Activated CD4-positive, alpha-beta T cell treated with anti-CD3 and anti-CD28 coated beads, Interleukin-2, Interleukin-6, amounts not matched to agents 100 ng/mL and 50 ng/mL, durations not matched to agents 16 hours and 8 hours (primary cell): ENCODE measurements at places on chromosomes 16 and 17.

DNA sequence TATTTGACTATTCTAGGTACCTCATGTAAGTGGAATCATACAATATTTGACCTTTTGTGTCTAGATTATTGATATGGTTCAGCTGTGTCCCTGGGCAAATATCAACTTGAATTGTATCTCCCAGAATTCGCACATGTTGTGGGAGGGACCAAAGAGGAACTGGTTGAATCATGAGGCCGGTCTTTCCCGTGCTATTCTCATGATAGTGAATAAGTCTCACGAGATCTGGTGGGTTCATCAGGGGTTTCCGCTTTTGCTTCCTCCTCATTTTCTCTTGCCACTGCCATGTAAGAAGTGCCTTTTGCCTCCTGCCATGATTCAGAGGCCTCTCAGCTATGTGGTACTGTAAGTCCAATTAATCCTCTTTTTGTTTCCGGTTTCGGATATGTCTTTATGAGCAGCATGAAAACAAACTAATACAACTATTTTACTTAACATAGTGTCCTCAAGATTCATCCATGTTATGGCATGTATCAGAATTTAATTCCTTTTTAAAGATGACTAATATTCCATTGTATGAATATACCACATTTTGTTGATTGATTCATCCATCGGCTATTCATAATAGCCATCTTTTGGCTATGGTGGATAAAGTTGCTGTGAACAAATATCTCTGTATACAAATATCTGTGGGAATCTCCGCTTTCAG lies 129.1 kb downstream of the FTO start:
- DNase-seq: no peak

- peak; percentile 58 for DNase-seq
Measured at GRCh38 chr16:10878328-10878643, 1.3 kb downstream of the CIITA start.

DNA sequence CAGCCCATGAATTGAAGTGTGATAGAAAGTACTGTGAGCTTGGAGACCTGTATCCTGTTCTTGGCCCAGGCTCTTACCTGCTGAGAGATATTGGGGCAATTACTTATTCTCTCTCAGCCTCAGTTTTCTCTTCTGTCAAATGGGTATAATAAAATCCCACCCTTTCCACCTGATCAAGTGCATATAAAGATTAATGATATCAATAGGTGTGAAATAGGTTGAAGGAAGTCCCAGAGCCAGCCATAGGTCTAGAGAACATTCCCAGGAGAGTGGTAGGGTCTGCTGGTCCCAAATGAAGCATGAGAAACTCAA lies 81.2 kb downstream of the GNAO1 start:
- DNase-seq: no peak

DNA sequence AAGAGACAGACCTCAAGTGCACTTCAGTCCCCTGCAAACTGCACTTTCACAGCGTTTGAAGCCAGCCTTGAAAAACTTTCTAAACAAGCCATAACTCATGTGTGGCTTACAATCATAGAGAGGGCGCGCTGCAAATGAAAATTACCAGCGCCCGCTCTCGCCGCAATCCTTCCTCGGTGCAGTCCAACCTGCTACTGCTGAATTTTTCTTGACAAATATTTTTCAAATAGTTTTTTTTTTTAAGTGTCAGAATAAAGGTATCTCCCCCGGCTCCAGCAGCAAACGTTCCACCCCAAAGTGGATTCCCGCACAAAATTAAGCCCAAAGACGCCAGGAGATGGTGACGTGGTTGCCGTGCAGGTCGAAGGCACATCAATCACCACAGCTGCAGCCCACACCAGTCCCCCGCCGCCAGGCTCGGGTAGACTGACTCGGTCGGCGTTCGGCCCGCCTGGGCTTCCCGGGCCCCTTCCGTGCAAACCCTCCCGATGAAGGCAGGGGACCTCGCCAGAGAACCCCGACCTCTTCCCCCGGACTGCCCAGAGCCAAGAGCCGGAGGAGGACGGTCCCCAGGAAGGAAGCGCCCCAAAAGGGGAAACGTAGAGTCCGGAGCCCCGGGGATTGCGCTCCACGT lies 630 bp downstream of the GRB2 start:
- peak; percentile 61 for DNase-seq

GRCh38 chr17:72534265-72534664 lies 413.4 kb downstream of the SOX9 start:
- DNase-seq: no peak

- DNase-seq: no peak
Measured at GRCh38 chr16:87445486-87445885, 47.3 kb downstream of the ZCCHC14 start.

DNA sequence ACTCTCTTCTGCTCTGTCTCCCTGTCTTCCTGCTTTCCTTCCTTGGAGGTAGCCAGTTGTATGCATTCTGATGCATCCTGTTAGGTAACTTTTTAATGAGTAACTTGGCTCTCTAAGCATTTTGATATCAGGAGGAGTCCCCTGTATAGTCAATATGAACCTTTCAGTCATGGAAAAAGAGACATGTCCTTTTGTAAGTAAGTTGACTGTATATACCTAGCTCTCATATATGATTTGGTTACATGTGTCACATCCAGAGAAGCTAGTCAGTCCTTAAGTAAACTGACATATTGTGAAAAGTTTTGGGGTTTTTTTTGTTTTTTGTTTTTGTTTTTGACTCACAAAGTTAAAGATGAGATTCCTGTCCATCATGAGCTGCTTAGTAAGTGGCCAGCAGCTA lies 18.8 kb downstream of the UTP18 start:
- peak; percentile 5 for DNase-seq

DNA sequence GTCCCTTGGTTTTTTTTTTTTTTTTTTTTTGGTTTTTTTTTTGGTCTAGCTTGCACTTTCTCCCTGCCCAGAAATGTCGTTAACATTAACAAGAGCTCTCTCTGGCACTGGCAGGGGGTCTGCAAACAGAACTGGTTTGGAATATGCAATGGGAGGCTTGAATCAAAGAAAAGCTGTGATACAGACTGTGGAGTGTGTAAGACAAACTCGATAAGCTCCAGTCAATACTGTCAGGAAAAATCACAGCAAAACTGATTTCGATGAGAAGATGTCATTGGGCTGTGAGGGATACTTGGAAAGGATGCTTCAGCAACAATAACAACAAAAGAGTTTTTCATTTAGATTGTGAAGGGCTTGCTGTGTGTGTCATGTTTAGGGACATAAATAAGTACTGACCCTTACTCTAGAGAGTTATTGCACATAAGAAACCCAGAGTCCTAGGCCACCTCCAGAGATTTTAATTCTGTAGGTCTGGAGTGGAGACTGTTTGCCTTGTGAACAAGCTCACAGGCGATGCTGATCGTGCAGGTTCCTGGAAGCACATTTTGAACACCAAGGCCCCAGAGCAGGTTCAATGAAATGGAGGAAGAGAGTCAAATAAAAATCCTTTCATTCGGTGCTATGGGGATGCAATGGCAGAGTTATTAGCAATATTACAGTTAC lies 470.7 kb upstream of the RBFOX1 start:
- DNase-seq: no peak

DNA sequence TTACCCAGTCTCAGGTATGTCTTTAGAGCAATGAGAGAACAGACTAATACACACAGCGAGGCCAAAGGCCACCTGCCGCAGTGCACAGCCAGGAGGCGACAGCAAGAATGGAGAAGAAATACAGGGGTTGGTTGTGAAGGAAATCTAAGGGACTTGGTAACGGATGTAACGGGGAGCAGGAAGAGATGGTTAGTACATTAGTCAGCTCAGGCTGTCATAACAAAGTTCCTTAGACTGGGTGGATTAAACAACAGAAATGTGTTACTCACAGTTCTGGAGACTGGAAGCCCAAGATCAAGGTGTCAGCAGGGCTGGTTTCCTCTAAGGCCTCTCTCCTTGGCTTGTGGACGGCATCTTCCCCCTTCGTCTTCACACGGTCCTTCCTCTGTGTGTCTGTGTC lies 47.1 kb downstream of the TVP23C start:
- DNase-seq: no peak

DNA sequence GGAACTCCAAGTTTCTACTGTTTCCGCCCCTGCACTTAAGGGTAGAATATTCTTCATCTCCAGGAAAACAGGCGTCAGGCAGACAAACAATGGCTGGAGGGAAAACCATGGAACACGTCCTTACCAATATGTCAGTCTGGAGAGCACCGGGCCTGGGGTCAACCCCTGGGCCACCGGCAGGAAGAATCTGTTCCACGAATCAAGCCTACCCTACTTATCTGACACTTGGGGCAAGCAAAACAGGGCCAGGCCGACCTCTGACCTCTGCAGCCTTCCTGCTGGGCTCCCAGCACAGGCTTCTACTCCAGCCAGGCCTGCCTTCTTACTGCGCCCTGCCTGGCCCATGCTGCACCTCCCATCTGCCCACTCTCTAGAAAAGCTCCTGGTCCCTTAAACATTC lies 10.1 kb downstream of the VAC14 start:
- no peak for DNase-seq

- DNase-seq: no peak
Measured at GRCh38 chr17:4195306-4195705, 52.3 kb downstream of the CYB5D2 start.

DNA sequence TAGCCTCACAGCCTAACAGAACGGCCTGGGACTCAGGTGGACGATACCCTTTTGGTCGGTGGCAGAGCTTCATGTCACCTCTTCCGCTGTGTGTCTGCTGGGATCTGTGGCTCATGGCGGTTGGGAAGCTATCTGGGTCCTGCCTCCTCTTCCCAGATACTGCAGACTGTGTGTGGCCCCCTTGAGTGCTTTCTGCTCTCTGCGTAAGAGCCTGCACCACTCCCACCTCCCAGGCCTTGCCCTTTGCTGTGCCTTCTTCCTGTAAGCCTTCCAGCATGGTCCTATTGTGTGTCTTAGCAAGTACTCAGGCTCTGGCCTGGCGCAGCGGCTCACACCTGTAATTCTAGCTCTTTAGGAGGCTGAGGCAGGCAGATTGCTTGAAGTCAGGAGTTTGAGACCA lies 17.5 kb upstream of the ADCY7 start:
- no peak for DNase-seq

GRCh38 chr17:44850612-44851011 lies 2.9 kb downstream of the HIGD1B start:
- no peak for DNase-seq

GRCh38 chr17:48144231-48144630 lies 36.7 kb downstream of the SNX11 start:
- no peak for DNase-seq

- no peak for DNase-seq
Measured at GRCh38 chr16:47250983-47251382, 107.2 kb upstream of the NETO2 start.

- no peak for DNase-seq
Measured at GRCh38 chr16:51359141-51359955, 208.3 kb upstream of the SALL1 start.

DNA sequence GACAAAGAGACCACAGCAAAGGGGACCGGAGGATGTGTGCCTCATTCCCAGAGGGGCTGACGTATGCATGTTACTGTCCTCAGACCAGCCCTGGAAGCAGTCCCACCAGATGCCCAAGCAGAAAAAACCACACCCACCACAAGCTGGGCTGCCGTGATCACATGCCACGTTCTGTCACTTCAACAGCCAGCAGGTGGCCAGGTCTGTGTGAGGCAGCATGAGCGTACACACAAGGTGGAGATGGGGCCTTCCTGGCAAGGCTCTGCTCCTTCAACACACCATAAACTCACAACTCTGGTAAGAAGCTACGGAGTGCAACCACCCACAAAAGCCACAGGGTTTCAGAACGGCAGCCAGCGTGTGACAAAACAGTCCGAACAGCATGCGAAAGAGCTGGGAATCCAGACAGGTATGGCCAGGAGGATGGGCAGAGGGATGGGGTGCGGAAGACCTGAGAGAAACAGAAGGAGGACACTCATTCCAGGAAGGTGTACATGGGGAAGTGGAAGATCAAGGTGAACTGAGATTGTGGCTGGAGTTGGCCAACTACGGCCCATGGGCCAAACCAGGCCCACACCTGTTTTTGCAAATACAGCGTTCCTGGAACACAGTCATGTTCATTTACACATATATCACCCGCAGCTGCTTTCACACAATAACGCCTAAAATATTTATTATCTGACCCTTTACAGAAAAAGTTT lies 27.9 kb downstream of the MBTPS1 start:
- DNase-seq: peak; percentile 82

DNA sequence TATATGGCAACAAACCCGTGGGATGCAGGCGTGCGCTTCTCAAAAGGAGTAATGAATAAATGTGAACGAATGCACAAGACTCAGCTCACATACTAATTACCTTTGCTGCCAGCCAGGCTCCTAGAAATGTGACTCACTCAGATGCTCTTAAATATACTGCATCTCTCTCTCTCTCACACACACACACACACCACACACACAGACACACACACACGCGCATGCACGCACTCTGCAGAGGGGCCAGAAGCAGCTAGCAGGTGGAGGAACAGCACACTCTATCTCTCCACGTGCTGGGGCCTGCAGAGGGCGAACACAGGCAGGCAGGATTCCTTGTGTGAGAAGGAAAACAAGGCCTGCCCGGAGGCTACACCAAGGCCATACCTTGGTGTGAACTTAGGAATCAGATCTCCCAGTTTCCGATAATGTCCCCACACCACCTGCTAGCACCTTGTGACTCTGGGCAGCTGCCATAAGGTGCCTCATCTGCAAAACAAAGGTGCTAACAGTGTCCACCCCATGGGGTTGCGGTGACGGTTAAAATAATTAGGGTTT lies 5.3 kb downstream of the GPRC5B start:
- no peak for DNase-seq

DNA sequence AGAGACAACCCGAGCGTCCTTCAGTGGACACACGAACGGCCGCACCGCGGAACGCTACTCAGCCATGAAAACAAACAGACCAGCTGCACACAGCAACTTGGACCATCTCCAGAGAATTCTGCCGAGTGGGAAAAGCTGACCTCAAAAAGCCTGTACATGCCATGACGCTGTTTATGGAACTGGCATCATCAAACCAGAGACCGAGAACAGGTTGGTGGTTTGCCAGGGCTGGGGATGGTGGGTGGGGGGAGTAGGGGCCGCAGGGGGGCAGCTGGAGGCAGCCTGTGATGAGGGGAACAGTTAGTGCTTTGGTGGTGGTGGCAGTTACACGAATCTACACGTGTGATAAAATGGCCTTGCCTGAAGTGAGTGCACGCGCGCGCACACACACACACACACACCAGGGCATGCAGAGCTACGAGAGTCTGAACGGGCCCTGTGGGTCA lies 169.8 kb downstream of the LAT start:
- DNase-seq: no peak

- DNase-seq: no peak
Measured at GRCh38 chr17:67520916-67521774, 144.1 kb downstream of the PITPNC1 start.

GRCh38 chr16:82756283-82756599 lies 129.5 kb downstream of the CDH13 start:
- no peak for DNase-seq
